Renal cortical epithelial cell (primary cell): ENCODE measurements at places on chromosomes 16 and 17.

- no peak for DNase-seq
Measured at GRCh38 chr17:21019976-21020586, 22.7 kb downstream of the USP22 start.

DNA sequence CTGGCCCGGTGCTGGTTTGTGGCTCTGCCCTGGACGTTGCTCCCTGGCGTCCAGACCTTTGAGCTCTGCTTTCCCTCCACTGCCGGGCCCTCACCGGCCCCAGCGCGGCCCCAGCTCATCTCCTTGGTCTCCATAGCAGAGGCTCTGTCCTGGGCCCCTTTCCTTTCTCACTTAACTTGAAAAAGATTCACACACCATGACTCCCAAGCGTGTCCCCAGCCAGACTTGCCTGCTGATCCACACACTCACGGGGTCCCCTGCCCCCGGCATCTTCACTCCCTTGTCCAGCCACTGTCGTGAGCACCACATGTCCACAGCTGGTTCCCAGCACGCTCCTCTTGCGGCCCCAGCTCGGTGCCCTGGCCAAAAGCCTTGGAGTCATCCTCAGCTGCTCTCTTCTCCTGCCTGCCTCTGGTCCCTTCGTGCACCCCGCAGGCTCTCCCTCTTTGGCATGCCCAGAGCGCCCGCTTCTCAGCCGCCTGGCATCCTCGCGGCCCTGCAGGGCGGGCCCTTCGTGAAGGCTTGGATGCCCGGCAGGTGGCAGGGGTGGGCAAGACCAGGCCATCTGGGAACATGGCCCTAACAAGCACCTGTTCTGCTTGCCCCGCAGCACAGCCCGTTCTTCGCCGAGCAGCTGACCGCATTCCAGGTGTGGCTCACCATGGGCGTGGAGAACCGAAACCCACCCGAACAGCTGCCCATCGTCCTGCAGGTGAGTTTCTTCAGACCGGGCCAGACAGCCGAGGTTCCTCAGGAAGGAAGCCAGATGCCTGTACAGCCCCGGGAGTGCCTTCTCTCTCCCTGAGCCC is 145.6 kb upstream of the CHMP6 start:
- no peak for DNase-seq

GRCh38 chr16:5377280-5377898 is 279.8 kb upstream of the EEF2KMT start:
- DNase-seq, result no peak

DNA sequence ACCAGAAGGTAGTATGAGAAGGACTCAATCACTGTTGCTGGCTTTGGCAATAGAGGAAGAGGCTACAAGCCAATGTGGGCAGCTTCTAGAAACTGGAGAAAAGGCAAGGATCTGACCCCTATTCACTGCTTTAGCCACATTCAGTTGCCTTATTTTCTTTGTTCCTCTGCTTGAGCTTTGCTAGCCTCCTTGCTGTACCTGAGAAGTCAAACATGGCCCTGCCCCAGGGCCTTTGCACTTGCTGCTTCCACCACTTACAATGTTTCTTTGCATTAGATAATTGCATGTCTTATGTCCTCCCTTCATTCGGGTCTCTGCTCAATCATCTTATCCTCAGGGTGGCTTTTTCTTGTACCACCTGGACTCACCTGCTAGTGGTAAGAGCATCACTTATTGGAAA is 15.8 kb downstream of the HS3ST4 start:
- no peak for DNase-seq

- DNase-seq, result peak; percentile 57
Measured at GRCh38 chr17:7883781-7884386, 4.7 kb upstream of the CHD3 start.

DNA sequence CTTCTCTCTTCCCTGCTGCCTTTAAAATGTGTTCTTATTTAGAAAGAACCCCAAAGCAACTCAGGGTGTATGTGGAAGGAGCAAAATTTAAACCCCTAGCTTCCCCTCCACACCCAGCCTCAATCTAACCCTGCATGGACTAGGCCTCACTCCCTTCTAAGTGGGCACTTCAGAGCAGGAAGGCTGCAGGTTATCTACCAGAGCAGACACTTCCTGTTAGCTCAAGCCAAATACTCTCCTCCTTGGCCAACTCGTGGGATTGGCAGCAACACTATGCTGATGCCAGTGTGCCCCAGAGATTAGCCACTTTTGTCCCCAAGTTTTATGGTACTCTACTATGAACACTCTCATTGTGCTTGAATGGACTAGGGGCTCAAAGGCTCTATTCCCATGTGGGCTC is 35.6 kb downstream of the CCDC42 start:
- DNase-seq, result no peak

DNA sequence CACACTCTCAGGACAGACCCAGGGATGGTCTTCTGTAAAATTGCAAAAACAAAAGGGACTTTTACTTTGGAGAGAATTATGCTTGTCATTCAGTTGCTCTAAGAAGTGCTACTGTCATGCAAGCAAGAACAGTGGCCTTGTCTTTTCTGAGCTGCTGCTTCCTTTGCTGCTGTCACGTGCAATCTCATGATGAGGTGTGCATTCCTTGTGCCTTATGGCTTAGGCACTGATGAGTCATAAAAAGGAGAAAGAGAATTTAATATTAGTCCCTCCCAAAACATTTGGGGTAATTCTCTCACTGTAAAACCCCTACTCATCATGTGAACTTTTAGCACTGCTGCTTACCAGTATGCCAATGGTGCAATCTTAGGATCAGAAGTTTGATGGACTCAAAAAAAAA is 2051.3 kb downstream of the TP53TG3F start:
- DNase-seq, result no peak

- no peak for DNase-seq
Measured at GRCh38 chr16:66800856-66801255, 528 bp downstream of the TERB1 start.

- DNase-seq, result peak; percentile 69
Measured at GRCh38 chr17:44033861-44034408, 19.2 kb upstream of the TMEM101 start.

DNA sequence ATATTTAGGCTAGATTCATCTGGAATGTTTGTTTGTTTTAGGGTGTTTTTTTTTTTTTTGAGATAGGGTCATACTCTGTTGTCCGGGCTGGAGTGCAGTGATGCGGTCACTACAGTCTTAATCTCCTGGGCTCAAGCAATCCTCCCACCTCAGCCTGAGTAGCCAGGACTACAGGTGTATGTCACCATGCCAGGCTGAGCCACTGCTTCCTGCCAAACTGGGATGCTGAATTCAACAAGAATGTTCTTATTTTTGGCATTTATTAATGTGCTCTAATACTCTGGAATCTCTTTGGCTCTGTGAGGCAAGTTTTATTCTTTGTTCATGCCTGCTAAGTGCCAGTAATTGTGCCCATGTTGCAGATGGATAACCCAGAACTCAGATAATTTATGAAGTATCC is 21.5 kb downstream of the SP2 start:
- DNase-seq, result no peak

DNA sequence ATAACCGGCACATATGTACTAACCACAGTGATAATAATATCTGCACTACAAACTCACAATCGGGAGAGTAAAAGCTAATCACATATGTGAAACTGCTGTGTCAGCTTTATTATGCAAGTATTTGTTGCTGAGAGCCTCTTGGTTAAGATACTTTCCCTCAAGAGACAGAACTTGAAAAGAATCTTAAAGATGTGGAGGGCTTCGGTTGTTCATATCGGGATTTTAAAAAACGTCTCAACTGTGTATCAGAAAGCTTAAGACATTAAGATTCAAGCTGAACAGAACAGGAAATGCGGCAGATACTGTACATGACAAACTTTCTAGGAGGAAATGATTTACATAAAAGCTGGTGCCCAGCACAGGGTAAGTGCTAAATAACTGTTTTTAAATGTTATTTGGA is 27.5 kb upstream of the HLF start:
- no peak for DNase-seq

GRCh38 chr16:31427441-31428278 is 500 bp downstream of the COX6A2 start:
- DNase-seq, result no peak

DNA sequence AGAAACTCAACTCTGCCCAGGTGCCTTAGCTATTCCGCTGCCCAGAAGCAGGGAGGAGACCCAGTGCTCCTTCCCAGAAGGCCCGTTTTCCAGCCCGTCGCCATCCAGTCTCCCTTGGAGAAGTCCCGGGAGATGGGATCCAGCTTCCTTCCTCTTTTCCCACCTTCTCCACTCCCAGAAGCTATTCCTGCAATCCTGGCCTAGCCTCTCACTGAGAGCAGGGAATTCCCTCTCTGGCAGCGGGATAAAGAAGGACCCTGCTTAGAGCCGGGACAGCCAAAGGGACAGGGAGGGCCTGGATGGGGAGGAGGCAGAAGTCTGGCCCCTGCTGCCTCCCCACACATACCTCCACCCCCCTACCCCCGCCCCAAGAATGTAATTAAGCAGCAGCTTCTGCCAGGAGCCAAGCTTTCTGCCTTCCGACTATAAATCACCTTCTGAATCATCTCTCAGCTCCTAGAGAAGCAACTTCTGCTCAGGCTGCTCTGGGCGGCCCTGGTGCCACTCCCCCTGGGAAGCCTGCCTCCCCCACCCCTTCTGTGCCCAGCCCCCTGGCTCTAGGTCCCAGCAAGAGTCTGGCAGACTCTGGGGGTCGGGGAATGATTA is 6.4 kb downstream of the WNT3 start:
- DNase-seq, result peak; percentile 62
